ENCODE measurements at places on chromosomes 3 and 15.

- no peak for DNase-seq
Measured at GRCh38 chr15:28921336-28921735, 35.6 kb downstream of the APBA2 start.

- no peak for DNase-seq
Measured at GRCh38 chr3:3074551-3075257, 35.5 kb downstream of the IL5RA start.

- DNase-seq, result no peak
Measured at GRCh38 chr3:103181160-103181559, 746.3 kb downstream of the ZPLD1 start.

DNA sequence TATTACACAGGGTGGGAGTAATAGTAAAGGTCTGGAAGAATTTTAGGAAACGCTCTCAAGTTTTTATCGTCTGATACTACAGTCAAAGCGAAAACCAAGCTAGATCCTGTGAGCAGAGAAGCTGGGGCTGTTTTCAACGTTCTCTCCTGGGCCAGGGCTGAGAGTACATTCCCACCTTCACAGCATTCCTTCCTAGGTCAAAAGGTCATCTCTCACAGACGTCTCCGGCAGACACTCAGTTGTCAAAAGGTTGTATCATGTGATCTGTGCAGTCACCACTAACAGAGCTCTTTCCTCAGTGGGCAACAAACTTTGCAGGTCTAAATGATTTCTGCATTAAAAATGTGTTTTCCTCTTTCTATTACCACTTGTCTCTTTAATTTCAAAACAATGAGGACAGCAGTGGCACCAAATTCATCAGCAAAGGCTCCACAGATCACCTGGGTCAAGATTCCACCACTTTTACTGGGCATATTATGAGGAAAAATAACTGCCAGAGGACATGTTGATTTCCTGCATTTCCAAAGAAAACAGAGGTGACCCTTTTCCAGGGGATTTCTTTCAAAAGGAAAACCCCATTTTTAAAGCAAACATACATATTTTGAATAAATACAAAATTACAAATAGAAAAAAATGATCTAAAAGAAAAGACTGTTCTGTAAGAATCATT, 41.9 kb downstream of the MEIS2 start:
- DNase-seq, result no peak

DNA sequence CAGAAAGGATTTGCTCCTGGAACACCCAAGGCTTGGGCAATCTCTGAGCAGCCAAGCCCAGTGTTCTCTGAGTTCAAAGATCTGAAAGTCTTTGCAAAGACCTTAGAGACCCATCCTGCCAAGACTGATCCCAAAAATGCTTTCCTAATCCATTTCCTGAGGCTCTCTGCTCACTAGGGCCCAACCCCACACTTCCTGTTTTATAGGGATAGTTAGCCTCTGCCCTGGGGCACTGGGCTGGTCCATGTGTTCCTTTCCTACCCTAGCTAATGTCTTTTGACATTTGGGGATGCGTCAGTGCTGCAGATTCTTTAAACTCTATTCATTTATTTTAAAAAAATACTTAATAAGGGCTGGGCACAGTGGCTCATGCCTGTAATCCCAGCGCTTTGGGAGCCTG, 372.7 kb downstream of the ROBO2 start:
- no peak for DNase-seq

DNA sequence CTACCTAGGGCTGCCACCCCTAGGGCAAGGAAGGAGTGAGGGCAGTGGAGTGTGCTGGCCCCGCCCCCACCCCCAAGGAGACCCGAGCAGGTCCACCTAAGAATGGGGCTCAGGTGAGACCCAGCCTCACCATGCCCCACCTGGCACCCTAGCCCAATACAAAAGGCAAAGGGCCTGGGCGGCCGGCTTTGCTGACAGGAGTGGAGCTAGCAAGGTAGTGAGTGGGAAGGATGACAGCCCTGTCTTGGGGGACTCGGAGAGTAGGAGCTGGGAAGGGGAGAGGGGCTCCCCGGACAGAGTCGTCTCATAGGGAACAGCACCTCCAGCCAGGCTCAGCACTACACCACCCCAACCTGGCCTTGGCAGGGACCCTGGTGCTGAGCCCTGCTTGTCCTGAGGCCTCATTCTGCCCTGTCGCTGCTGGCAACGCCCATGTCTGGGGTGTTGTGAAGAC, 12.1 kb downstream of the C15orf39 start:
- DNase-seq, result no peak

DNA sequence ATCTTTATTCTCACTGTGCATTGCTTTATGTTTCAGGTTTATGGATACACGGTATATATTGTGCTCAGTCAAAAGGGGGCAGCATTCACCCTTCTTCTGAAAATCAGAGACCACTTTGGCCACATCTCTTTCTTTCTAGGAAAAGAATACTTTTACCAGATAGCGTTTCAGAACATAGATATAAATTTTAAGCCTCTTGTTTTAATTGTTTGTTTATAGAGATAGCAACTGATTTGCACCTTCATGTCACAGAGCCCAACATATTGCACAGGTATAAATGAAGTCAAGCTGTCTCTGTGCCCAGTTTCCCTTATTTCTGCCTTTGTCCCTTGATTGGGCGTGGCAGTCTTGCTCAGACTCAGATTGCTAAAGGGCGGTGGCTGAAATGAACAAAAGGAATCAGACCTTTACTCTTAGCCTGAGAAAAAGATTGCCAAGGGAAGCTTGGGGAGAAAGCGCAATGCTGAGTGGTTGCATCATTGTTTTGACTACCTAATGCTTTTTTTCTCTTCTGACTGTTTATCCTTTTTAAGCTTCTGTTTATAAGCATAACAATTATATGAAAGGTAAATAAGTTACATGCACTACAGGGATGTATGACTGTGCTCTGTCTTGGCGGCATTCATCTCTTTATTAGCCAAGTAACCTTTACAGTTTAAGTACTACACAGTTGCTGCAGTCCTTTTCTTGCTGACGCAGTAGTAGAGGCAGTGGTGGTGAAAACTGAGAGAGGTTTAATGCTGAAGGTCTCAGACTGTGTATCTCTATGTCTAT, 70.8 kb upstream of the ZBTB20 start:
- DNase-seq, result no peak

- no peak for DNase-seq
Measured at GRCh38 chr3:96991800-96992365, 177.5 kb downstream of the EPHA6 start.

DNA sequence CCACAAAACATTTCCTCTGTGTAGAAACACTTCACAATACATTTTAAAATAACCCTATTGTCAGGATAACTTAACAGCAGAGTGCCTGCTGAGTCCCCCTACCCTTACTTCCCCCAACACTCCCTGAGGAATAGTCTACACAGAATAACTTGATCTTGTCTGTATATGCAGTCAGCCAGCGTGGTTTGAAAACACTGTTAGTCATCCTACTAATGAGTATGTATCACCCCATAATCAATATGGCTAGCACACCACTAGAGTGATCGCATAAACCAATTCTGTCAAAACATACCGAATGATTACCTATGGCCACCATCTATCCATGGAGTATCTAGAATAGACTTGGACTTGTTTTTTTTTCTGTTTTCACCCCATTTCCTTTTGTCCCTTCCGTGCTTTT, 152.7 kb upstream of the NECTIN3 start:
- DNase-seq, result no peak

DNA sequence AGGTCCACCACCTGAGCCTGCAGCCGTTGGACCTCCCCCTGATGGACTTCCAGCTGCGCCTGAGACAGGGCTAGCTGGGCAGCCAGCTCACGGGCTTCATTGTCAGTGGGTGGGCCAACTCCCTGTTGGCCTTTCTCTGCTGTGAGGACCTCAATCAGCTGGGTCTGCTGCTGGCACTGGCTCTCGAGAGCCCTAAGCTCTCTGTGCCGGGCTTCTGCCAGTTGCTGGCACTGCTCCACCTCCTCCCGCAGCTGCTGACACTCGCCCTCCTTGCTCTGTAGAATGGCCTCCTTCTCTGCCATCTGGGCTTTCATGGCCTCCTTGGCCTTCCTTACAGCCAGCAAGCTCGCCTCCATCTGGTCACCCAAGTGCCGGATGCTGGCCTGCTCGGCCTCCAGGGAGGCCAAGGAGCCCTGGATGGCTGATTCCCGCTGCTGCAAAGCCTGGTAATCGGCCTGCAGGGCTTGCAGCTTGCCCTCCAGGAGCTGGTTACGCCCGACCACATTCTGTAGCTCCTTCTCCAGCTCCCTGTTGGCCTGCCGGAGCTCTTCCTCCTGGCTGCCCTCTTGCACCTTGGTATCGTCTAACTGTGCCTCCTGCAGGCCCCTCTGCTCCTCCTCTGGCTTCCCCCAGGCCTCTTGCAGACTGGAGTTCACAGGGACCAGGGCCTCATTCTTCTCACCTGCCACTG, 23.8 kb downstream of the CXCR6 start:
- no peak for DNase-seq

DNA sequence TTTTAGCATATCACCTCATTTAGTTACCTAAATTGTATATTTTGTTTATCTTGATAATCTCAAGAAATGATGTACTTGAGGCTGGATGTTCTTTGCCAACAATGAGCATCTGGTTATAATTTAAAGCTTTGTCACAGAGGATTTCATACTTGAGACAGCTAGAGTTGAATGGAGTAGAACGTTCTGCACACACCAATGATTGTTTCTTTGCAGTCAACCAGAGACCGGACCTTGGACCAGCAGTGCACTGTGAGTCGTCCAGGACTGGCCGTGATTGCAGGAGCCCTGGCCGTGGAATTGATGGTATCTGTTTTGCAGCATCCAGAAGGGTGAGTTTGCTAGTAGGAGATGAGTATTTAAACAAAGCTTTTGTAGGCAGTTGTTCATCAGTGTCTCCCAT, 90.4 kb downstream of the ATG7 start:
- DNase-seq, result no peak

DNA sequence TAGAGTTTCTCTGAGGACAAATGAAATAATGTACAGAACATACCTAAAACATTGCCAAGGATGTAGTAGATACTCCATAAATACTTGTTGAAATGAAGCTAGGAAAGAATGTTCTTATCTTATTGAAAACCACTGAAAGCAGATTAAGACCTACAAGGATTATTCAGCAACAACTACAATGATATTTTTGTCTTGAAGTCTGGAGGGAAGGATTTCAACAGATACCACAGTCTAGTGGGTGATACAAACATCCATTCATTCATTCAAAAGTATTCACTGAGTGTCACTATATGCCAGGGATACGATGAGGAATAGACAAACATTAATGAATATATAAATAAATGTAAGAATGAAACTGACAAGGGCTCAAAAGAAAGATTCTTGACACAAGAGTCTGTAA, 74.7 kb upstream of the THBS1 start:
- DNase-seq, result no peak

GRCh38 chr3:171113716-171114115, 87.2 kb upstream of the SLC2A2 start:
- DNase-seq, result no peak

GRCh38 chr15:32682977-32683630, 34.7 kb upstream of the GREM1 start:
- DNase-seq, result no peak

GRCh38 chr3:18443665-18444594, 18.8 kb upstream of the SATB1 start:
- peak; percentile 44 for DNase-seq

DNA sequence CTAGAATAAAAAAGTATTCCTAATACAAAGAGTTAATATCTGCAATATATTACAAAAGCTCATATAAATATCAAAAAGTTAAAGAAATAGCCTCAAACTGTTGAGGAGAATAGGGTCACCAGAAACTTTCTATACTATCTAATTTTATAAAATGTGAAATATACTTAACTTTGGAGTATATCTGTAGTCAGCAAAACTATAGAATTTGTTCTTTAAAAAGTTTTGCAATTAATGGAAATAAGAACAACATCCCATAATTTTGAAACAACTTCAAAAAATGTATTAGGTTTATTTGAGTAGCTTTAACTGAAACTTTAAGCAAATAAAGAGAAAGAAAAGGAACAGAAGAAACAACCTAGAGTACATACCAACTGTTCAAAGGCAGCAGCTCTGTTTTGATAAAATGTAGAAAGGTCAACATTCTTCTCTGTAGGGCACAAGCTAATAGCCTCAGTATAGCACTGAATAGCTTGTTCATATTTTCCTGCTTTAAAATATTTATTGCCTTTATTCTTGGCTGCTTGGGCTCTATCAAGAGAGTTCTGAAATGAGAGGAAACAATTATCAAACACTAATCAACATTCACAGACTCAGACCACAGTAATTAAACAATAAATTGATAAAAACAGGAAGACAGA, 14.3 kb downstream of the TOMM70 start:
- DNase-seq, result no peak

DNA sequence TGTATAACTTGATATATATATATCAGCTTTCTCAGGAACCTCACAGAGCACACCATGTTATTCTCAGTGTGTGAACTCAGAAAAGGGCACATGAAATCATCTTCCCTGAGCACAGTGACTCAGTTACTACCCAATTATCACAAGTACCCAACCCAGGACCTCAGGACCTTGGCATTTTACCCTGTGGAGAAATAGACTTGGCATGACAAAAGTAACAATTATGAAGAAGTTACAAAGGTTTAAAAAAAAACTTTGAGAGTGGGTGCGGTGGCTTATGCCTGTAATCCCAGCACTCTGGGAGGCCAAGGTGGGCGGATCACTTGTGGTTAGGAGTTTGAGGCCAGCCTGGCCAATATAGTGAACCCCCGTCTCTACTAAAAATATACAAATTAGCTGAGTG, 52.4 kb downstream of the ONECUT1 start:
- DNase-seq, result no peak

DNA sequence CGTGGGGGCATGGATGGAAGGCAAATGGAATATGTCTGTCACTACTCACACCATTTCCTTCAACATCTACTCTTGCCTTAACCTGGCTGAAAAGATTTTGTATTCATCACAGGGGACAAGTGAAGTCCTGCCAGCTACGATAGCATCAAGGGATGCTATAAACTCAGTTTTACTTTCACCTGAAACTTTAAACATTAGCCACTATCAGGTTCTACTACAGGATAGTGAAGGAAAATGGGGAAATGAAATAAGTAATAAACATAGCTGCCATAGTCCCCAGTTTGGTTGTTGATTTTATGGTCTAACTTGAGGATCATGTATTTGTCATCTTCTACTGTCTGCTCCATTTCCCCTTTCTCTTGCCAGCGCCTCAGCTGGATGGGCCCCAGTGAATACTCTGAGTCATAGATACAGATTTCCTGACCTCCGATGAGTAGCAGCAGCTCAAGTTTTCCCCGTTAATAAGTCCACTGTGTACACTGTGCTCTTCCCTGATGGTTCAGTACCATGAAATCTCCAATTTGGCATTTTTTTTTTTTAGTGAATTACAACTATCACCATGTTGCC, 338.2 kb upstream of the SLCO3A1 start:
- no peak for DNase-seq

DNA sequence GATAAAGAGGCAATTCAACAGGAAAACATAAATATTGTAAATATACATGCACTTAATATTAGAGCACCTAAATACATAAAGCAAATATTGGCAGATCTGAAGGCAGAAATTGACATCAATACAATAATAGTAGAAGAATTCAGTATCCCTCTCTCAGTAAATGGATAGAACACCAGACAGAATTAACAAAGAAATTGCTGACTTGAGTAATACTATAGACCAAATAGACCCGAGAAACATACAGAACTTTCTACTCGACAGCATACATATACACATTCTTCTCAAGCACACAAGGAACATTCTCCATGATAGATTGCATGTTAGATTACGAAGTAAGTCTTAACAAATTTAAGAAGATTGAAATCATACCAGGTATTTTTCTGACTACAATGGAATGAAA, 50.2 kb downstream of the OXSM start:
- no peak for DNase-seq

GRCh38 chr15:70234256-70234905, 136.7 kb upstream of the TLE3 start:
- DNase-seq, result no peak
